ENCODE measurements at places on chromosomes 6 and 20.

DNA sequence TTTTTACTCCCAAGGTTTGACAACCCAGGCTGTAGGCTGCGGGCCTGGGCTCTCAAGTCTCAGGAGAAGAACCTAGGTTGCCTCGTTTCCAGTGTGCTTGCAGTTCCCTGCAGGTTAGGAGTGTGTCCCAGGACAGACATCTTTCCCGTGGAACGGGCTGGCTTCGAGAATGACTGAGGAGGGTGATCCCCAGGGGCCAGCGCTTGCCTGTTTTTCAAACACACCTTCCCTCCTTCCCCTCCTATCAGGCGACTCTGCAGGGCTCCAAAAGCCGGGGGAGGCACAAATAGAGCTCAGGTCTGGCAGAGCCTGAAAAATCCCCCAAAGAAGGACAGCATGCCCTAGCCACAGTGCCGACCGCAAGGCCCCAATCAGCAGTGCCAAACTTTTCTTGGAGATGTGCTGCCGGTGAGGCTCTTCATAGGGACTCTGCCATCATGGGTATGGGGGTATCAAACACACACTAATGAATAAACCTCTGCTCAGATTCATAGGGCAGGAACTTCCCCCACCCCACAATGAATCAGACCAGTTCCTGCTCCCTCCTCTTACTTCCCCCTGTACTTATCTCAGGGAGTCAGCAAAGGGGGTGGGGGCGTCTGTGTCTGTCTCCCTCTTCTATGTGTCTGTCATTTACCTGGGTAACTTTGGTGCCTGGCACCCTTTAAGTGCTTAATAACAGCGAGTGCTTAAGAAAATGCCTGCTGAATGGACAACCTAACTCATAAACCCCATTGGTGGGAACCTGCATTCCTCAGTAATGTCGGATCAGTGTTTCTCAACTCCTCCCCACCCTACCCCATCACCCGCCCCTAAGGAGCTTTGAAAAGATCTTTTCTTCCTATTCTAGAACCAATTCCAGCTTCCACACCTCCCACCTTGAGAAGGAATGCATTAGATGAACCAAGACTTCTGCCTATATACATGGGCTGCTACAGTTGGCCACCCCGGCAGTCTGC is 1.6 kb downstream of the KCNG1 start:
- DNase-seq, result no peak

DNA sequence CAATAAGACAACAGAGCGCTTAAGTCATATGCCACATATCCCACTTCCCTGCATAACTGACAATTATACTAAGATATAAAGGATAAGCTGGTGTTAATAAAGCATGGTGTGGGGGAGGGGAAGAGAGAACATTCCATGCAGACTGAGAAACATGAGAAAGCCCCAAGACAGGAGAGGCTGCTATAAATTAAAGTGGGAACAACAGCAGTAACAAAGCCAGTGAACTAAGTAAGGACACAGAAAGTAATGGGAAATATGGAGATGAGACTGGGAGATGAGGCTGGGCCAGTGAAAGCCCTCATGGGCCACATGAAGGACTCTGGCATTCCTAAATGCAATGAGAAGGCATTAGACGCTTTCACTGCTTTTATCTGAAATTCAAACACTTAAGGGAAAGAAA is 41.3 kb downstream of the SESN1 start:
- no peak for DNase-seq

DNA sequence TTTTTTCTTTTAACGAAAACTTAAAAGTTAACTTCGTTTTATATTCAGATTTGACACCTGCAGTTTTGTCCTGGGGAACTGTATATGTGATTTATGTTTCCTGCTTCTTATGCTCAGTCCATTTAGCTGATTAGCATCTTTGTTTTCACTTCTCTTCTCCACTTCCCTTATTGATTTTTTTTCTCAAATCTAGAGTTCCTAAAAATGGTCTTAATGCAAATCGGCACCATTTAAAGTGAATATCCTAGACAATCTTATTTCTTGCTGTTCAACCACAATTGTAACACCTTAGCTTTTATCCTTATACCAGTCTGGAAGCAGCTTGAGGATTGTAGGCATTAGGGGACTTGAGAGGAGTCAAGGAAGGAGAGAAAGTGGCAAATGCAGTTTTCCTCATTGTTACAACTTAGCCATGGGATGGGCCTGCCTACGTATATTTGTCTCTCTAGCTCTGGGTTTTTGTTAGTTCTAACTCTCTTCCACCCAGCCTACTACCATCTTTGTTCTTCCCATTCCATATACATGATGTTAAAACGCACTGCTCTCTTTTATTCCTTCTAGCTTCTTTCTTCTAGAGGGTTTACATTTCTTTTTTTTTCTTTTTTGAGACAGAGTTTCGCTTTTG is 8.5 kb downstream of the QRSL1 start:
- DNase-seq, result no peak

DNA sequence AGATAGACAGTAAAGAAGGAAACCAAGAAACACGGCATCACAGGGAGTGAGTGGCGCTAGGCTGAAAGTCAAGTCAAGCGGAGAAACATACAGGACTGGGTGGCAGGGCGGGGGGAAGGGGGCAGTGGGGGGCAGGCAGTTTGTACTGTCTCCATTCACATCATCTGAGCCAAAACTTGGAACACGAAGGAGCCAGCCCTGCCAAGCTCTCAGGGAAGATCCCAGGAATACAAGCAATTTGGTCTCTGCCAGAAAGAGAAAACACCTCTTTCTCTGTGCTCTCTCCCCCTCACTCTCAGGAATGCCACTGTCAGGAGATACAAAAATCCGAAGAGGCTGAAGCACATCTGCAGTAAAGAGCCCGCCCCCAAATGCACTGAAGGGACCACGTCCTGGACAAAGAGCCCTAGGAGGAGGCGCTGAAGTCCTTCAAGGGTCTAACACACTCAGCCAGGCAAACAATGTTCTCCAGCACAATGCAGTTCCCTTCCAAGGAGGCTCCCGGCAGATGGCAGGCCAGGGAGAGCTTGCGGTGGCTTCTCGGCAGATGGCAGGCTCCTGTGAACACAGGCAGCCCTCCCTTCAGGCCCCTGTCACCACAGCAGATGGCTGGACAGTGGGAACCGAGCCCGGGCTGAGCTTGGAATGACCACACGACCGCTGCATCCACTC is 90.0 kb downstream of the ATP9A start:
- no peak for DNase-seq
